ENCODE measurements at places on chromosomes 5 and 9. TPM values are rescaled to one million over a fixed set of nuclear protein-coding genes. Genes with fewer than 3 reads are reported as not detected.

GRCh38 chr9:2291980-2292704 lies 277.0 kb downstream of the SMARCA2 start:
- DNase-seq = no peak

DNA sequence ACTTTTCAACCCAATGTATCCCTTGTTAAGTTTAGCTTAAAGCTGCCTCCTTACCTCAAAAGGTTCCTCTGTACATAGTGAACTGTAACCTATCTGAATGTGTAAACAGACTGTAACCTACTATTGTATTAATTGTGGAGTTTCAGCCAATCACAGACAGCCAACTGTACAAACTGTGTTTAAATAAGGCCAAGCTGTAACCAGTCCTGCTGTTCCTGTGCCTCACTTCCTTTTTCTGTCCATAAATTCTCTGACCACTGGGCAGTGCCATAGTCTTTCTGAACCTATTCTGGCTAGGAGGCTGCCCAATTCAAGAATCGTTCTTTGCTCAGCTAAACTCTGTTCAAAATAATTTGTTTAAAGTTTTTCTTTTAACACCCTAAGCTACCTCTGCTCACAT lies 74.7 kb upstream of the DAPK1 start:
- DNase-seq = no peak

GRCh38 chr5:33793276-33793675 lies 98.5 kb downstream of the ADAMTS12 start:
- DNase-seq = no peak

- no peak for DNase-seq
These were observed 9.5 kb downstream of the CYFIP2 start for GRCh38 chr5:157275403-157275802.

DNA sequence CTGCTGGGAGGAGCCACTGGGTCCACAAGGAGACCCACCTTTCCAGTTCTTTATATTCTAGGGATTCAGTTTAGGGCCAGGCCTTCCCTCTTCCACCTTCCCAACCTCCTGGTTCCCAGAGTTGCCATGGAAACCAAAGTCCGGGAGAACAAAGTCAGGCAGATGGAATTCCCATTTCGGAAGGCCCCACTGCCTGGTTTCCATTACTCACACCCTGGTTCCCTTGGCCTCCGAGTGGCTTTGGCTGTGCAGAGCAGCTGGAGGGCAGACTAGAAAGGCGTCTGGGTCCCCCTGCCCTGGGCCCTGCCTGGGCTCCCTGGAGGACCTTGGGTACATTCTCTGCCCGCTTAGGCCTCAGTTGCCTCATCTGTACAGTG lies 136.1 kb downstream of the RGS3 start:
- no peak for DNase-seq

- no peak for DNase-seq
These were observed 255.2 kb downstream of the TMEM167A start for GRCh38 chr5:82821846-82822633.

GRCh38 chr5:145982572-145983318 lies 46.4 kb downstream of the SH3RF2 start:
- no peak for DNase-seq

DNA sequence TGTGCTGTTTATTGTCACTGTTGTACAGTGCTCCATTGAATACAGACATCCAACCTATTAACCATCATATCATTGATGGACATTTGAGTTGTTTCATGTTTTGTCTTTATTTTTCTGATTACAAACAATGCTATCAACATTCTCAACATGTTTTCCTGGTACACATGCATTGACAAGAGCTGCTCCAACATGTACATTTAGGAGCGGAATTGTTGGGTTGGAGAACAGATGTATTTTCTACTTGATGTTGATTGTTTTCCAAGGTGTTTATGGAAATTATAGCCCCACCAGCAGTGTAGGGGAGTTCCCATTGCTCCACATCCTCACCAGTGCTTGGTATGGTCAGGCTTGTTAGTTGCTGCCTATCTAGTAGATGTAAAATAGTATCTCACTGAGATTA lies 204.1 kb upstream of the CLINT1 start:
- DNase-seq = no peak

DNA sequence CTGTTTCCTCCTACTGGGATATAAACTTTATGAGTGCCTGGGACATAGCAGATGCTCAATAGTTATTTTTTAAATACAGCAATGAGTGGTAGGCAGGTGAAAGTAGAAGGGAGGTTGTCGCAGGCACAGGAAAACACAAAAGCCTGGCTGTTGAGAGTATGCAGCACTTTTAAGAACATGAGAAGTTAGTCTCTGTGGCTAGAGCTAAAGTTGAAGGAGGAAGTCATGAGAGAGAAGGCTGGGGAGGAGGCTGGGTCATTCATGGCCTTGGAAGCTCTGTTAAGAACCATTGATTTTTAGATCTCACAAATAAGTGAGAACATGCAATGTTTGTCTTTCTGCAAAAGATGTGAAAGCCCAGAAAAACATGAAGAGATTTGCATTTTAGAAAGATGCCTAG lies 126.7 kb downstream of the PRKACG start:
- no peak for DNase-seq

DNA sequence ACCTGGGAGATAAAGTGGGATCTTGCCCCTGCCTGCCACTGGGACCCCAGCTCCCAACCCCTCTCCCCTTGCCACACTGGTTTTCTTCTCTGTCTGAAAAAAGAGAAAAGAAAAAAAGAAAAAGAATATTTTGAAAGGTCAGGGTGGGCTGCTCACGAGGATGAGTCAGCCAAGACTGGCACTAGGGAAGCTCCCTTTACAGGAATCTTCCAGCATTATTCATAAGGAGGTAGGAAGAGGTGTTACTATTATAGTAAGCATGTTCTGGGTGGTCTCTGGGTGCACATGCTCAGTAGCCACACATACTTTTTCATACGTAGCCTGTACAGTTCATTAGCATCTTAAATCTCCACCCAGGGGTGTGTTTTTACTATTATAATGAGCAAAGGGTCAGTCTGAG lies 46.8 kb upstream of the HAND1 start:
- no peak for DNase-seq

C9orf153 gene
- total RNA-seq = 0.41 TPM

SH3PXD2B gene
- 50.7 TPM for total RNA-seq

C1QTNF3 gene
- 25.6 TPM for total RNA-seq

RAB3C gene
- 2.0 TPM for total RNA-seq

ENTPD2 gene
- total RNA-seq = 0.87 TPM

SLC6A3 gene
- total RNA-seq = 0.10 TPM

MED10 gene
- total RNA-seq = 21.4 TPM

PKD2L2 gene
- not detected for total RNA-seq

CTNND2 gene
- total RNA-seq = 1.2 TPM

CDKN2B gene
- 17.0 TPM for total RNA-seq

GPR151 gene
- not detected for total RNA-seq
